GM23338 (cell line): ENCODE measurements at places on chromosomes 2 and 18.

- no peak for DNase-seq
Measured at GRCh38 chr18:11286431-11286830, 137.1 kb upstream of the PIEZO2 start.

DNA sequence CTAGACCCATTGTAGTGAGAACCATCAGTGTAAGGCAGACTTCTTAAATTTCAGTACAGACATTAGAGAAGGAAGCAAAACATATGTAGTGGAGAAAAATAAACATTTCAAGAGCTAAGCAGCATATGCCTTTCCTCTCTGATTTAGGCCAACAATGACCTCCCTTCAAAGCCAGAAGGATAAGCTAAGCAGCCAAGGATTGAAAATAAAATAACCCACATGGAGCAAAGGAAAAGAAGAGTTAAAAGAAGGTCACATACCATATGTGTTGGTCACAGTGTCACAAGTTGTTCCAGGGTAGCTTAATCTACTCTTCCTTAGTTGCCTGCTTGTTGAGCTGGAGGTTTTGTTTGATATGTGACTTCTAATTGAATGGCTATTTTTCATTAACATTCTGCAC is 15.6 kb upstream of the LAMA1 start:
- no peak for DNase-seq

DNA sequence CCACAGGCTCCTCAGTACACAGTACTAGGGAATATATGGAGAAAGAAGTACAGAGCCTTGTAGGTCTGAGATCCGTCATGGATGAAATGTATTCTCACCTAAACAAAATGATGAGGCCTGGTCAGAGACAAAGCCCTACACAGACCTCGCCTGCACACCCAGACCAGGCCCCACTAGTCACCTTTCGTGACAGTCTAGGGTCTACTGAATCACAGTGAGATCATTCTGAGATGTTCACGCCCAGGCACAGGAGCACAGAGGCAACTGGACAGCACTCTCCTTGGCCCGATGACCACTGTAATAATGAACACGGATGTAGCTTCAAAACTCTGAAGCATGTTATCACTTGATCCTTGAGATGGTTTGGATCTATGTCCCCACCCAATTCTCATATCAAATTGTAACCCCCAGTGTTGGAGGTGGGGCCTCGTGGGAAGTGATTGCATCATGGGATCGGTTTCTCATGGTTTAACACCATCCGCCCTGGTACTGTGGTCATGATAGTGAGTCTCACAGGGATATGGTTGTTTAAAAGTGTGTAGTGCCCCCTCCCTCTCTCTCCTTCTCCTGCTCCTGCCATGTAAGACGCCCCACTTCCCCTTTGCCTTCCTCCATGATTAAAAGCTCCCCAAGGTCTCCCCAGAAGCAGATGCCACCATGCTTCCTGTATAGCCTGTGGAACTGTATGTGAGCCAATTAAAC is 15.1 kb downstream of the DOCK10 start:
- DNase-seq = no peak

GRCh38 chr2:207137596-207138337 is 28.0 kb downstream of the KLF7 start:
- DNase-seq = no peak

GRCh38 chr2:8219631-8220355 is 462.1 kb upstream of the ID2 start:
- no peak for DNase-seq

GRCh38 chr2:100321866-100322820 is at the start of gene LONRF2:
LONRF2 (minus strand) TSS chr2:100322501; CDS start chr2:100322093, 408 bp downstream.
- peak; percentile 62 for DNase-seq

DNA sequence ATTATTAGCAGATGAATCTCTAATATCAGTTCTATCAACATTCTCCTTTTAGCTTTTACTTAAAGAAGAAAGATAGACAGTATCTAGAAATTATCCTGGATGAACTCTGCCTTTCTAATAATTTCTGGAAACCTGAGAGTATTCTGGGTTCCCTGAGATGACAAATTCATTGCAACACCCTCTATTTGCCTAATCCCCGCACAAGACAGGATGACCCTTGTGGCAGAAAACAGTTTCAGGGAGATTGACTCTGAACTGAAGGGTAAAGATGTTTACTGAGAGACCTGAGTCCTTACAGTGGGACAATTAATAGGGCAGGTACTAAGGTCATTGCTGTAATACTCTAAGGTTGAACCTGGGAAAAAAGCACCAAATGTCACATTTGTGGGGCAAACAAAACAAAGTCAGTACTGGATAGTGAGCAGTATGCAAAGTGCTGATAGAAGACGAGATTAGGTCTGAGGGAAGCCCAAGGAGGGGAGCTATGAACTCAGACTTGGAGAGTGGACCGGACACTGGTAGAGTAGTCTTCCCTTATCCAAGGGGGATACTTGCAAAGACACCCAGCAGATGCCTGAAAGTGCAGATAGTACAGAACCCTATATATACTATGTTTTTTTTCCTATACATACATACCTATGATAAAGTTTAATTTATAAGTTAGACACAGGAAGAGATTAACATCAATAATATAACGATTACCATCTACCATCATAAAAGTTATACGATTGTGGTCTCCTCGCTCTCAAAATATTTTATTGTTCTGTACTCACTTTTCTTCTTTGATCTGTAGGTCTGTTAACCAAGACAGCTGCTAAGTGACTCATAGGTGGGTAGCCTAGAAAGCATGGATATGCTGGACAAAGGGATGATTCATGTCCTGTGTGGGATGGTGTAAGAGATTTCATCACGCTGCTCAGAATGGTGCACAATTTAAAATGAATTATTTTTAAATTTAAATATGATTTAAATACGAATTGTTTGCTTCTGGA is 148.3 kb upstream of the KLHL14 start:
- no peak for DNase-seq

DNA sequence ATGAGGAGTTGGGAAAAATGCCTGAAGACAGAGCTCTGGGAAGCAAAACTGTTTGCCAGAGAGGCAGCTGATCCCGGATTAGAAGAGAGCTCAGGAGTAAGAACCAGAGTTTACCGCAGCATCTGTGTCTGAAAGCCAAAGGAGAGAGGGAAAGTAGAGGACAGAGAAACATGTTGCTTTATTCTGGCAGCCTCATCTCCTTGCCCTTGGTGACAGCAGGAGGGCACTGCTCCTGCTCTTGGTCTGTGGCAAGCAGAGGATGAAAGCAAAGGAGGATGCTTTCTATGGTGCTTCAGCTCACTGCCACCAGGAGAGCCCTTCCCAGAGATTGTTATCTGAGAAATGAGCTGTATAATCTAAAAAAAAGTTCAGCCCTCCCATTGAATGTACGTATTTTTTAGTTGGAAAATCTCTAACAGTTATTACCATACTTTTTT is 7.7 kb downstream of the SLC1A4 start:
- peak; percentile 32 for DNase-seq

DNA sequence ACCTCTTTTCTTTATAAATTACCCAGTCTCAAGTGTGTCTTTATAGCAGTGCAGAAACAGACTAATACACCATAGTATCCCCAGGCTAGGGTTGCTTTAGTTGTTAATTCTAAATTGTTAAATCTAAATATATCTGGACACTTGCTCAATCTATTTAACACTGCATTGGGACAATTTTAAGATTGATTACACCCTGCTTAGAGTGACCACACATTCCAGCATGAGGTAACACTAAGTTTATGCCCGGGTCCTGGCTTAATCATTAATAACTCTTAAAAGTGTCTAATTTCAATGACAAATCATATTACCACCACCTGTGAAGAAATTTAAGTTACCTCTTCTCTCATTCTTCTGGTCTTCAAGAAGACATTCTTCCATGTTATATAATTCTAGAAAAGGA is 131.4 kb downstream of the ZNF385B start:
- no peak for DNase-seq

- DNase-seq = no peak
Measured at GRCh38 chr18:73407506-73407905, 539.7 kb upstream of the NETO1 start.

GRCh38 chr2:159555651-159556392 is 60.5 kb downstream of the BAZ2B start:
- no peak for DNase-seq

GRCh38 chr2:132915812-132916549 is 246.0 kb upstream of the LYPD1 start:
- DNase-seq = no peak

DNA sequence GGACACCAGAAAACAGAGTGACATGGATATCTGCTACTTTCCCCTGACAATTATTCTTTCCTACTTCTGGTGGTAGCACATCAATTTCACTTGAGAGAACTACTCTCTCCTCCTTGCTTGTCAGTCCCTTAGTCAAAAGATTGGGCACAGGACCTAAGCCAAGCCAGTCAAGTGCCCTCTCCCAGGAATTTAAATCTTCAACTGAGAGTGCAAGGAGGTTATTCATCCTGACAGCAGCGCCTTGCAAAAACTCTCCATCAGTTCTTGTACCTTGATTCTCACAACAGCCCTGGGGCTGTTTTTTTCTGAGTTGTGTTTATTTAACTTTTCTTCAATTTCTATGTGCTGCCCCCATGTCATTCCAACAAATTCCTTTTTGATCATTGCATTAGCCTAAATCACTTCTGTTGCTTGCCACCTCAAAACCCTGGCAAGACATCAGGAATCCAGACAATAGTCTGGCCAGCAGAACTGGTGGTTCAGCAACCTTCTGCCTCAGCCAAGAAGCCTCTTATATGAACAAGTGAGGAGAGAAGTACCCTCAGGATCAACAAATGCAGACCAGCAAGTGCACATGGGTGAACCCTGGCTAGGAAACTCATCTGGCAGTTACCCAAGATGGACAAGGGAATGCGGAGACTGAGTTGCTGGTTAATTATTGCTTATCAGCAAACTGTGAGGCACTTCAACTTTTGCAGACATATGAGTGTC is 19.4 kb downstream of the COL4A3 start:
- no peak for DNase-seq

- DNase-seq = no peak
Measured at GRCh38 chr2:60316381-60317033, 236.9 kb downstream of the BCL11A start.

- DNase-seq = no peak
Measured at GRCh38 chr2:120687210-120687609, 48.5 kb upstream of the GLI2 start.

GRCh38 chr2:176917-177316 is 86.9 kb downstream of the SH3YL1 start:
- no peak for DNase-seq

- DNase-seq = no peak
Measured at GRCh38 chr2:193895226-193895625, 1700.5 kb upstream of the TMEFF2 start.

GRCh38 chr2:100865816-100866460 is 46.0 kb downstream of the NPAS2 start:
- DNase-seq = no peak

- DNase-seq = no peak
Measured at GRCh38 chr2:36287363-36288275, 68.0 kb upstream of the CRIM1 start.

GRCh38 chr18:75638223-75638775 is 210.8 kb upstream of the SMIM21 start:
- DNase-seq = no peak

- no peak for DNase-seq
Measured at GRCh38 chr2:119939915-119940314, 73.0 kb upstream of the EPB41L5 start.

- DNase-seq = no peak
Measured at GRCh38 chr2:64992218-64992617, 3.0 kb downstream of the SLC1A4 start.

- peak; percentile 28 for DNase-seq
Measured at GRCh38 chr2:217873371-217873770, 129.4 kb downstream of the TNS1 start.

DNA sequence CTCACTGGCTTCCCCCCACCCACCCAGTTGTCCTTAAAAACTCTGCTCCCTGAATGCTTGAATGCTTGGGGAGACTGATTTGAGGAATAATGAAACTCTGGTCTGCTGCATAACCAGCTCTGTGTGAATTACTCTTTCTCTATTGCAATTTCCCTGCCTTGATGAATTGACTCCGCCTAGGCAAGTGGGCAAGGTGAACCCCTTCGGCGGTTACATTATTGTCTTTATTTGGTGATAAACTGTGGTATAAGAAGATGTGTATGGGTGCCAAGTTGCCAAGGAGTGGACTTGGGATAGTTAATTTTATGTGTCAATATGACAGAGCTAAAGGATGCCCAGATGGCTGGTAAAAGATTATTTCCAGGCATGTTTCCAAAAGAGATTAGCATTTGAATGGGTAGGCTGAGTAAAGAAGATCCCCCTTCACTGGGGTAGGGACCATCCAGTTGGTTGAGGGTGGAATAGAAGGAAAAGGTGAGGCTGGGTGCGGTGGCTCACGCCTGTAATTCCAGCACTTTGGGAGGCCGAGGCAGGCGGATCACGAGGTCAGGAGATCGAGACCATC is 98.5 kb upstream of the HAAO start:
- no peak for DNase-seq

DNA sequence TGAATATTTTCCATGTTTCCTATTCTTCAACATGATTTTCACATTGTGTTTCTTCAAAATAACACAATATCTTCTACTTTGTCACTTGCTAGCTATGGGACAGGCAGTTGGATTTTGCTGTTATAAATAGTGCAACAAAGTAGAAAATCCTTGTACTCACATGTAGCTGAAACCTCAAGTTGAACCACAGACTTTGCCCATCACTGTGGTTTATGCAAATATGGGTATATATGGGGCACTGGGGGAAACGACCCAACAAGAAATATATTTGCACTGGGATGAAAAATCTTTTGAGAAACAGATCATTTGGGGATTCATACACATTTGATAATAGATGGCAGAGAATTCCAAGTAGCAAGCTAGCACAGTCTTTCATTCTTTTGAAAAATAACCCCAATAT is 486.3 kb upstream of the MAP2 start:
- DNase-seq = no peak

- no peak for DNase-seq
Measured at GRCh38 chr2:225052703-225053102, 10.4 kb upstream of the DOCK10 start.

- DNase-seq = no peak
Measured at GRCh38 chr2:184646177-184646576, 47.8 kb downstream of the ZNF804A start.

GRCh38 chr2:61700464-61700863 is 153.4 kb downstream of the FAM161A start:
- no peak for DNase-seq

DNA sequence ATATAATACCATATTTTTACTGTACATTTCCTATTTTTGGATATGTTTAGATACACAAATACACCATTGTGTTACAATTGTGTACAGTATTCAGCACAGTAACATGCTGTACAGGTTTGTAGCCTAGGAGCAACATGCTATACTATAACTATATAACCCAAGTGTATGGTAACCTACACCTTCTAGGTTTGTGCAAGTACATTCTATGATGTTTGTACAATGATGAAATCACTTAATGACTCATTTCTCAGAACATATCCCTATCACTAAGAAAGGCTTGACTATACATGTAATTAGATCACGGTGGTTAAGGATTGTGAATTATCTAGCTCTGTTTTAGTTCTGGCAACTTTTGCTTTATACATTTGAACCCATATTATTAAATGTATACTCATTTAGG is 31.3 kb downstream of the NPHP1 start:
- no peak for DNase-seq
